T1000 (cell line): ENCODE measurements at places on chromosomes 6 and 20.

- no peak for DNase-seq
Observed at GRCh38 chr6:141830530-141830929, 302.2 kb upstream of the GJE1 start.

GRCh38 chr6:156600678-156601077, 176.5 kb upstream of the ARID1B start:
- DNase-seq: no peak

DNA sequence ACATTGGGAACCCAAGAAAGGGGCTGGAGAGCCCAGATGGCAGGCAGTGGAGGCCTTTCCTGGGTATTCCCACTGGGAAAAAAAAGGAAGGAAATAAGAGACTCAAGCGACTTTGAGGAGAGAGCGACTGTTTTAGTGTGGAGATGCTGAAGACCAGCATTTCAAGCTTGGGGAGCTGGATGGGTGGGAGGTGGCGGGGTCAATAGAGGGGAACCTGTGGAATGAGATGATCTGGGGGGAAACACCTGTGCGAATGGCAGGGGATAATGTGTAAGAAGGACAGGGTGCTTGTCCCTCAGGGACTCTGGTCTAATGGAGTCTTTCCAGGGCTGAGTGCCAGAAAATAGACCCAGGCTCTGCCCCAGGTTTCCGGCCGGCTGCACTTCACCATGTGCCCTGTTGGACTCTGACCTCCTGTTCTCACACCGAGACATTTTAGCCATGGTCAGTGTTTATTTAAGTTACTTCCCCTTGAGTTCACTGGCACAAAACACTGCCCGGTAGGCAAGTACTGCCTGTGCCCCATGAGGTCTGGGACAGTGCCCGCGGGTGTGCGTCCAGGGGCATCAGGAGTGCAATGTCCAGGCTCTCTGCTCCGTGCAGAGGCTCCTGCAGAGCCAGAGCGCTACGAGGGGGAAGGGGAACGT, 50.4 kb upstream of the NKX2-2 start:
- no peak for DNase-seq

DNA sequence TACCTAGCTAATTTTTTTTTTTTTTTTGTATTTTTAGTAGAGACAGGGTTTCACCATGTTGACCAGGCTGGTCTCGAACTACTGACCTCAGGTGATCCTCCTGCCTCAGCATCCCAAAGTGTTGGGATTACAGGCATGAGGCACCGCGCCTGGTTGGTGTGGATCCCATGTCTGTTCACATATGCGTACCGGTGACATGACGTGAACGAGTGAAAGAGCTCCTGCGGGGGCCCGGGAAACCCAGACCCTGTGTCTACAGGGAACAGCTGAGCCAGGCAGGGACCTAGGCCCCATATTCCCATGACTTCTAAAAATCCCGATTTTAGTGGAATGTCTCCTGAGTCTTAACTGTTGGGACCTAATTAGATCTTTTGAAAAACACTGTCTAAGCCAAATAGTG, 33.1 kb downstream of the VSTM2L start:
- no peak for DNase-seq

- DNase-seq: peak; percentile 18
Observed at GRCh38 chr20:37071481-37071911, 24.3 kb downstream of the RBL1 start.

DNA sequence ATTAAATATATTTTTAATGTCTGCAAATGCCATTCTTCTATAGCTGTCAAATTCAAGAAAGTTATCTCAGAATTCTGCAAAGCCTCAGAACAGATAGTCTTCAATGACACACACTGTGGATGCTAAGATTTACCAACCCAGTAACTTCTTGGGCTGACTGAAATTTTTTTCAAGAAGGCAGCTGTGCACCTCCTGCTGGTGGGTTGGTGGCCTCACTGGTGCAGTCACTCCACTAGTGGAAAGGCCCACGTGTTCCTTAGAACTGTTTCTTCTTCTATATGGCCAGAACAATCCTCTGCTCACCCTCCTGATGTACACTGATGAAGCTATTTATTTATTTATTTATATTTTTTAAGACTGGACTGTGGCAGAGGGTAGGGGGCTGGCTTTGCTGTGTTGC, 28.1 kb upstream of the MTCL3 start:
- DNase-seq: no peak

GRCh38 chr20:4730780-4731179, 9.1 kb downstream of the PRND start:
- no peak for DNase-seq

- no peak for DNase-seq
Observed at GRCh38 chr6:97677626-97678025, 394.6 kb upstream of the MMS22L start.

DNA sequence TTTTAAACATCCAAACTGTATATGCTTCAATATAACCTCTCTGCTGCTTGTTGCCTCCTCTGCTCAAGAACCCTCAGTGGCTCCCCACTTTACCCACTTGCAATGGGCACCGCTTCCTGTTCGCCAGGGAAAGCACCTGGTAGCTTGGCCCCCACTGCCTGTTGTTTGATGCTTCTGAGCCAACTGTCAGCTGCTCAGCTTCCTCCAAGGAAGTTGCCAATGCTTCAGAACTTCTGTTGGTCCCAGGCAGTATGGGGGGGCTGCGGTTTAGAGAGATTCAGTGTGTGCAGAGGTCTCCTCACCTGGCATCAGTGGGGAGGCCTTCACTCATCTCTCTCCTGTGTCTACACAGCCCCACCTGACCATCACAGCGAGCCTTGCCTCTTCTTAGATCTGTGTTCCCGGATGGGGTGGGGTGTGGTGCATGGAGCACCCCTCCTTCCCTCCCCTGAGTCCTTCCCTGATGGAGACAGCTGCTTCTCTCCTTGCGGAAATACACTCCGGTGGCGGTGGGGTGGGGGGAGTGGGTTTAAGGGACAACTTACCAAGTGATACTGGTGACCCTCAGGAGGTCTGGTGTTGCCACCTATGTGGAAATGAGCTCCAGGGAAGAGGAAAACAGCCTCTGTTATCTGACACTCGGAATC, 308.1 kb downstream of the CDH26 start:
- DNase-seq: no peak

- DNase-seq: no peak
Observed at GRCh38 chr20:45518282-45518681, 2.9 kb upstream of the SPINT3 start.

- DNase-seq: no peak
Observed at GRCh38 chr6:112054001-112054400, at the start of gene CCN6. CCN6 (plus strand) TSS chr6:112054104; CDS start chr6:112054358, 254 bp downstream.

- DNase-seq: no peak
Observed at GRCh38 chr6:44003345-44004061, 123.7 kb downstream of the MRPL14 start.

GRCh38 chr6:48073976-48074767, 36.8 kb downstream of the PTCHD4 start:
- no peak for DNase-seq

GRCh38 chr20:49286689-49287551, 9.1 kb upstream of the ZNFX1 start:
- DNase-seq: no peak

DNA sequence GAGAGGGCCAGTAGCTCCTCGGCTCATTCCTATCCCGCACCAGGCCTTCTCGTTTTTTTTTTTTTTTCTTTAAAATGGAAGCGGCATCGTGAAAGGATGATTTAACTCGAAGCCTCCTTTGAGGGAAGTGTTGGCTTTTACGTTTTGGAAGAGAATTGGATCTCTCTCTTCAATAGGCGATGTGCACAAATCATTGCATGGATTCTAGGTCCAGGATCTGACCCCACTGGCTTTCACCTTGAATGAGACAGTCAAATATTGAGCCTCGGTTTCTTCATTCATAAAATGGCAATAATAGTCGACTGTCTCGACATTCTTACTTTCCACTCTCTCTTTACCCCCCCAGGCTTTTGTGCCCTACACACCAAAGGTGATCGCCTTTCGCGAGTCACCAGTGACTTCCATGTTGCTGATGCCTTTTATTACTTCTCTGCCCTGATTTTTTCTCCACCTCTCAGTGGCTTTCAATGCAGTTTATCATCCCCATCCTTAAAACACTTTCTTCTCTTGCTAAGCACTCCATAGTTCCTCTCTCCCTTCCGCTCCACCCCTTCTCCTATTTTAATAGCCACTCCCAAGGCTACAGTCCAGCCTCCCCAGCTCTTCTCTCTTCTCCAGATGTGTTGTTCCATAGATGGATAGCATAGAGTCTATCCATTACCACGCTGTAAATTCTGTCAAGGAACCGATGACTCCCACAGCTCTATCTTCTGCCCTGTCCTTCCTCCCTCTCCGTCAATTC, 473 bp upstream of the DTNBP1 start:
- DNase-seq: no peak

- DNase-seq: no peak
Observed at GRCh38 chr6:44701637-44702101, 314.2 kb downstream of the CDC5L start.

GRCh38 chr6:83467620-83468036, 36.8 kb upstream of the ME1 start:
- DNase-seq: no peak

GRCh38 chr6:112562301-112563231, 215.4 kb downstream of the RFPL4B start:
- no peak for DNase-seq

- DNase-seq: no peak
Observed at GRCh38 chr20:23946206-23946605, 42.4 kb downstream of the GGTLC1 start.

DNA sequence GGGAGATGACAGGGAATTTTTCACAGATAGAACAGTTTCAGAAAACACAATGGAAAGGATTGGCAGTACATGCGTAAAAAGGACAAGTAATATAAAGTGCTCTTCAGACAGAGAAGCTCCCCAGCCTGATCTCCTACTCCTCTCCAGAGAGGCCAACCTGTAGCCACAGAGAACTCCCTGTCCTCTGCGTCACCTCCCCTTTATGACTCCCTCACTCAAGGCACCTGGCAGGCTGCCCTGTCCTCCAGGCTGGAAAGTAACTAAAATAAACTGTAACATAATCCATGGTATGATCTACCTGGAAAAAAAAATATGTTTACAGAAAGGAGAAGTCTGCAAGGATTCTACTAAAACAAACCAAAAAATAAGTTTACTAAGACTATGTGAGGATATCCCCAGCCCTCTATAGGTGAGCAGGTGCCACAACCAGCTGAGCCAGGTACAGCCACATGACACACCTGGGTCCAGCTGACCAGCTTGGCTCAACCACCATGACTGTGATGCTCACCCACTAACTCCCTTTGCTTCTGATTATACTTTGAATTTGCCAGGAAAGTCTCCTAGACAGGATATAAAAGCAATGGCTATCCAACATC, 29.2 kb downstream of the MBOAT1 start:
- DNase-seq: no peak

- no peak for DNase-seq
Observed at GRCh38 chr6:159939591-159940016, 29.3 kb upstream of the IGF2R start.

DNA sequence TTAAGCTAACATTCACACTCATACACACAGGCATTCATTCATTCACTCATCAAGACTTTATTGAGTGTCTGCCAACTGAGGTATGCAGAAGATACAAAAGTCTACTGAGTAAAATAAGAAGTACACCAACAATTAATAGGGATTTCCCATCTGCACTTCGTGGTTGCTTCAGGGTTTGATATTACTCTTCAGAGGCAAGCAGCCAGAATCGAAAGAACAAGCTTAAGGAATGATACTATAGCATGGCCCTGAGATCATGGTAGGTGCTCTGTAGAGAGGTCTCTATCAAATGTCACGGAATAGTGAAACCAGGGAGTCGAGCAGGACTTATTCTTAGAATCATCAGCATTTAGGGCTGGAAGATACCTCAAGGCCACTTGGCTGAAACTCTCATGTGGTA, 135.4 kb downstream of the NRN1 start:
- DNase-seq: no peak

DNA sequence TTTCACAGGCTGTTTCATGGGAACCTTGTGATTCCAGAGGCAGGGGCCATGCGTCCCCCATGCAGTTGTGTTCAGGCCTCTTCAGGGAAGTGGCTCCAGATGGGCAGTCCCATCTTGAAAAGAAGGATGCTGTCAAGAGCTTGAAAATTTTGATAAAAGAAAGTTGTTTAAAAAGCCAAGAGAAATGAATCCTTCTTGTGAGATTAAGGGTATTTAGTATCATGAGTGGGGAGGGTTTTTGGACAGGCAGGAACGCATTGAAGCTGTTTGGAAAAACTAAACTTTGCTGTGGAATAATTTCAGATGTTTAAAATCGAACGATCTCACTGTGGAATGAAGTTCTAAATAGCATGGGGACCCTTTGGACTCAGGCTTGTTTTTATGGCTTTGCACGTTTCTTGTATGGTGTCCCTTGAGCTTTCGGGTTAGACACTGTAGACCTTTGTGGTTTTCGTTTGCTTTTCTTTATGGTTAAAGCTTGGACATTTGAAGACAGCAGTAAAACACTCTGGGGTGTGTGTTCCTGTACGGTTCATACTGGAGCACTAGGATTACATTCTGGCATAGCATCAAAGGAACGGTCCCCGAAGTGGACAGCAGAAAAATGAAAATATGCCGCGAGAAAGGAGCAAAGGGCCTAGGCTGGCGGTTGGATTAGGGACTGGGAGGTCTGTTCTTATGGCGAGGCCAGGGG, 18.2 kb downstream of the KIF25 start:
- DNase-seq: no peak

DNA sequence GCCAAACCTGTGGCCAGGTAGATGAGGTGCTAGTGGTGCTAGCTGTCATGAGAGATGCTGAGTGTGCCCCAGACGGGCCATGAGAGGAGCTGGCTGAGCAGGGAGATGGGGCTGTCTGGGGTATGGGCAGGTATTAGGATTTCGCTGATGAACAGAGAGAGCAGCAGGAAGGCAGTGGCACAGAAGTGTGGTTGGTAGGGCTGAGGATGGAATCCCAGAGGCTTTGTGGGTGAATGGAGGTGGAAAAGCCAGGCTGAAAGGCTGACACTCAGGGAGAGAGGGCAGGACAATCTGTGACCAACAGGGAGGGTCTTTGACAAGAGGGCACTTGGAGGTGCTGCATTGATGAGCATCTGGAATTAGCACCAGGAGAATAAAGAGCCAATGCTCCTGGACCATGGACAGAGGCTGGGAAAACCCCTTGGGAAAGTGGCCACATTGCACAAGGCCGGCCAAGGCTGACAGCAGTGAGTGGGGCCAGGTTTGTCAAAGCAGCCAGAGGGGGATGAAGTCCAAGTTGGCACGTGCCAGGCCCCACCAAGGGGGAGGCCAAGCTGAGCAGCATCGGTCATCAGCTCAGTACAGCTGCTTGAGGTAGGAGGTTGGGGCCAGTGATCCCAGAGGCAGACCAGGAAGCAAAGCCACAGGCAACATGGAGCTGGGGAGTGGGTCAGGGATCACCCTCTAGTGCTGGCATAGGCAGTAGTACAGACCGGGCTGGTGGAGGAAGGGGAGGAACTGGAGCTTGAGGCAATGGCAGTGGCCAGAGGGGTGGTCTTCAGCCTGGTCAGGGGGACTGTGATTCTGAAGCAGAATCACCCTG, 19.7 kb upstream of the SGK2 start:
- no peak for DNase-seq
